ENCODE measurements at places on chromosomes 1 and 21. TPM values are rescaled to one million over a fixed set of nuclear protein-coding genes. Genes with fewer than 3 reads are reported as not detected.

DNA sequence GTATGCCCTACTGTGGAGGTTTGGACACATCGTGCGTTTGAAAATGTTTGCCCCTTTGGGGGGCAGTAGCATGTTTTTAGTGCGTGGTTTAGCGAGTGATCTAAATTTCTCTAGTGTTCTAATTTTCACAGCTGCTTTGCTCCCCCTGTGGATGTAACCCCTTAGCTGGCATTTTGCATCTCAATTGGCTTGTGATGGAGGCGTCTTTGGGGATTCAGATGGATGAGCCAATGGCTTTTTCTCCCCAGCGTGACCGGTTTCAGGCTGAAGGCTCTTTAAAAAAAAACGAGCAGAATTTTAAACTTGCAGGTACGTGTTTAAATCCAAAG is 836 bp downstream of the CDC7 start:
- DNase-seq: no peak

- no peak for DNase-seq
Measured at GRCh38 chr1:221725735-221726672, 15.9 kb downstream of the DUSP10 start.

DNA sequence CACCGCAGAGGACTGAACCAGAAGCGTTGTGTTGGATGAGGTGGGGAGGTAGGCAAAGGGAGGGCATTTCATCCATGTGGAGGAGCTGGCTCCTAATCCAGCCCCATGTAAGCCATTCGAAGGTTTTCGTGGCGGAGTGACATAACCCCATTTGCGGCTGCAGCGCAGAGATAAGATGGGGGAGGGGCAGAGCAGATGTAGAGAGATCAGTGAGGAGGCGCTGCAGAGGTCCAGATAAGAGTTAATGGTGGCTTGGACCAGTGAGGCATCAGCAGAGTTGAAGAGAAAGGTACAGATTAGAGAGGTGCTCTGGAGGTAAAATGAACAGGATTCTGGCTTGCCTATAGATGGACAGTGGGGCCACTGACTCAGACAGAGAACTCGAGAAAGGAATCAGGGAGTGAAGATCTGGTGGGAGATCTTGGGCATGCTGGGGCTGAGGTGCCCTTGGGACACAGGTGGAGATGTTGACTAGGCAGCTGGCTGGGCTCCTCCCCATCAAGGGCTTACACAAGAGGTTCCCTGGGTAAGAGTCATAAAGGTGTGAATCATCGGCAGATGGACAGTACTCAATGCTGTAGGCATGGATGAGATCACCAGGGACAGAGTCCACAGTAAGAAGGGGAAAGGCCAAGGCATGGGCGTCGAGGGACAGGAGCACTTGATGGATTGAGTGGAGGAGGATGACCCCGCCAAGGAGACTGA is 7.8 kb upstream of the PTPRF start:
- no peak for DNase-seq

The IL19 gene
- not detected for polyA plus RNA-seq

The IPP gene
- 11.8 TPM for polyA plus RNA-seq

Data from naive thymus-derived CD4-positive, alpha-beta T cell (primary cell).